Left lung (tissue), 14 donors: ENCODE measurements at places on chromosomes 1 and 21. TPM values are rescaled to one million over a fixed set of nuclear protein-coding genes. Genes with fewer than 3 reads are reported as not detected.

DNA sequence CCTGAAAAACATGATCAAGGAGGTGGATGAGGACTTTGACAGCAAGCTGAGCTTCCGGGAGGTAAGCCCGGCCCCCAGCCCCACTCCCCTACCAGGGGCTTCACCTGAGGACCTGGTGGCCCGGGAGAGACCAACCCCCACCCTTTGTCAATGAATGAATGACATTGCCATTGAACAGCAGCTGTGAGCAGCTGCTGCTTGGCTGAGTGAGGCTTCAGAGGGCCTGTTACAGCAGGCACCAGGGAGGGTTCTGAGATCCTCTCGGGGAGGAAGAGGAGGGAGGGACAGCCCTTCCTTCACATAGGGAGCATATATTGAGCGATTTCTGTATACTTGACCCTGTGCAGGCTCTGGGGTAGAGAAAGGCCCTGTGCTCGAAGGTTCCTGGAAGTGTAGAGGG, 12.3 kb upstream of the CTRC start:
- DNase-seq, result peak; percentile 74

- DNase-seq, result no peak
Measured at GRCh38 chr1:25873120-25873519, 2.4 kb downstream of the PAQR7 start.

DNA sequence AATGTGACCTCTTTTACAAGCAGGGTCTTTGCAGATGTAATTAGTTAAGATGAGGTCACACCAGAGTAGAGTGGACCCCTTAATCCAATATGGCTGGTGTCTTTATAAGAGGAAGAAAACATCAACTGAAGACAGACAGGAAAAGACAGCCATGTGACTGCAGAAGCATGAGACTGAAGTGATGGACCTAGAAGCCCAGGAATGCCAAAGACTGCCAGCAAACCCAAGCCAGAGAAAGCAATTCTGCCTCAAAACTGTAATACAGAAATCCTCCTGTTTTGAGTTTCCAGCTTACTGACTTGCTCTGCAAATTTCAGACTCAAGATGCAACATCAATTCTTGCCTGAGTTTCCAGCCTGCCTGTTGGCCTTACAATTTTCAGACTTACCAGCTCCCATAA, 17.3 kb downstream of the ENAH start:
- no peak for DNase-seq

DNA sequence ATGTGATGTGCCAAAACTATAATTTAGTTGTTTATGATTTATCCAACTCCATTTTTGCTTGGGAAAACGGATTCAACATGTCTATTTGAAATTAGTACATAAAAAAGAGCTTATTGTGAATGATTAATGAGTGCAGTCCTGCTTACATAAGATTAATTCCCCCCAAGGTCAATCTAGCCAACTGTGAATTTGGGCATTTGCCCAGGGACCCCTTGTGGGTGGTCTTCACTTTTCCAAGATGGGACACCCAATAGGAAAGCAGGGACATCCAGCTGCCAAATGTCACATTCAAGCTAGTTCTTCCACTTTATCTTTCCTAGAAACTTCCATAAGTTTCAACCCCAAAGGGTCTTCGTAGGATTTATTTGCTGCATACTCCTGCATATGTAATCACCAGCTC, 362.4 kb upstream of the PKN2 start:
- DNase-seq, result peak; percentile 35

DNA sequence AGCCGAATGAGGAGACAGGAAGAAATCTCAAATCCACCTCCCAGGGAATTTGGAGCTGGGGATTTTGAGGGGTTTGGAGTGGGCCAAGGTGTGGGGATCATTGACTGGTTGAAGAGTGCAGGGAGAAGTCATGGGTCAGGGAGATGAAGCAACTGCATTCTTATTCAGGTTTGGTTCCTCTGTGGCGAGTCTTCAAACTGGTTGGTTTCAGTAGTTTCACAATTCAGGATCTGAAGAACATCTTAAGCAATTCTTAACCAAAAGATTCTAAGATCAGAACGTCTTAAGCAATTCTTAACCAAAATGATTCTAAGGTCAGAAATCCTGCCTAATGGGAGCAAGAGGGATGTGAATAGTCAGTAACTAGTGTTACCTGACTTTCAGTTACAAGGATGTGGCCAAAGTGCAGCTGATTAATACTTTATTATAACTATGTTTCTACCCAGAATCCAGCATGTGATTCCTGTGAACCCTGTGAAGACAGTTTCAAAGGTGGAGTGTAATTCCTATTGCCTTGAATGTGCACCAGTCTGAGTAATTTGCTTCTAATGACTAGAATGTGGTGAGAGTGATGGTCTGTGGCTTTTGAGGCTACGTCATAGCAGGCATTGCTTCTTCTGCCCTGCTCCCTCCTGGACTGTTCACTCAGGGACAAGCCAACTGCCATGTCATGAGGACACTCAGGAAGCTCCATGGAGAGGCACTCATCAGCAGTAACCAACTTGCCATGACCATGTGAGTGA, 61.2 kb downstream of the OLFML3 start:
- DNase-seq, result no peak

- no peak for DNase-seq
Measured at GRCh38 chr1:184152434-184152898, 100.9 kb downstream of the TSEN15 start.

DNA sequence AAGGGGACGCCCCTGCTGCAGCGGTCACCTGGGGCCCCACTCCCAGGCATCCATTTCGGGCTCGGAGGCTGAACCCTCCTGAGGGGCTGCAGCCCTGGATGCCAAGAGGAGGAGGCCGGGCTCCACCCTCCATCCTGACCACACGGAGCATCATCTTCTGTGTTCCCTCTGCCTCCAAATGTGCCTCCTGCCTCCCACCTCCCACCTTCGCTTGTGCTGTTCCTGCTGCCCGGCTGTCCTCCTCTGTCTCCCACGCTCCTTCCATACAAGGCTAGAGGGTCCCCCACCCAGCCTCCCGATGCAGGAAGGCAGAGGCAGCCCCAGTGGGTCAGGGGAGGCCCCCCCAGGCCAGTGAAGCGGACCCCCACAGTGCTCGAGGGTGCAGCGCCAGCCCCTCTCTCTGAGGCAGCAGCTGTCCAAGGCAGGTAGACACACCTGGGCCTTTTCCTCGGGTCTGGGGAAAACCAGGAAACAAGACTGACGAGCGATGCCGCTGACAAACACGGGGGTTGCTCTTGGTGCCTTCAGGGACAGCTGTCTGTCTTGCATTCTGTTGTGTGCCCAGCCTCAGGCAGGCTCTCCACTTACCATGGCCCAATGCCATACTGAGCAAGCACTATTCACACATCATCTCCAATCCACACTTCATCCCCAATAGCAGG, 16.8 kb upstream of the PLEKHG5 start:
- no peak for DNase-seq

- DNase-seq, result no peak
Measured at GRCh38 chr21:44350773-44351481, 2.5 kb upstream of the TRPM2 start.

DNA sequence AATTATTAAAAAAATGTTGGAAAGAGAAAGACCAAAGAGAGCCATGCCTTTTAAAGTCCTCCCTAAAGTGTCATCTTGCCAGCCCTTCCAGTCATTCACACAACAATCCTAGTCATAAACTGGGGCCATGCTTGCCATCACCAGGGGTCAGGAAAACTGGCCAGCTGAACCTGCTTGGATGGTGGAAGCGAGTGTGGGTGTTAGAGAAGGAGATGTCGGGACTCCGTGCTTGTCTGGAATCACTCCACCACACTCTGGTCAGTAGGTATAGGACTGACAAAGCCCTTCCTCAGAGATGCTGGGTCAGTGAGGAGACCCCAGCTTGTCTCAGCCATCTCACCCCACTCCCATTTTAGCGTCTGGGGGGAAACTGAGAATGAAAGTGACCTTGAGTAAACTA, 3.3 kb upstream of the HAPLN2 start:
- no peak for DNase-seq

DNA sequence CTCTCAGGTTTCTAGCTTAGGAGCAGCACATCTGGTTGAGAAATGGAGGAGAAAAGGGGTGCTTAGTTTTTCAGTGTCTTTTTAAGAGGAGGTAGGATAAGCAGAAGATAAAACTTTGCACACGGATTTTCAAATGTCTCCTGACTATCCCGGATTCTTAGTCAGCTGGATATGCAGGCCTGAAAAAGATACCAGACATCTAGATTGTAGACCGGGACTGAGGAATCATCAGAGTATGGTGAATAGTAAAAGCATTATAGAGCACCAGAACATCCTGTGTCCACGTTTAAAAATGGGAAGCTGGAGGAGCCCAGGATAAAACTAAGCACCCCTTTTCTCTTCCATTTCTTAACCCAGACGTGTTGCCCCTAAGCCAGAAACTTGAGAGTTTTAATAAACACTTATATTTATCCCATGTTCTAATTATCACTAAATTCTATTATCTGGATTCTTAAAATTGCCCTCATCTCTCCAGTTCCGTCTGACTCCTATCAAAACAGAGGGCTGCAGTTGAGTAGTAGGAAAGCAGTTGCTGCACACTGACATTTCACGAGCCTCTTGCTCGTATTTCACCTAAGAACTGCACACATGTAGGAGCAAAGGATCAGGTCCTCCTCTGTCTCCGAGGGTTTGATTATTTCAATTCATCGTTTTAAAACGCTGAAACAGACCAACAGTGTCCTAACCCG, 609 bp downstream of the PIGK start:
- DNase-seq, result no peak

DNA sequence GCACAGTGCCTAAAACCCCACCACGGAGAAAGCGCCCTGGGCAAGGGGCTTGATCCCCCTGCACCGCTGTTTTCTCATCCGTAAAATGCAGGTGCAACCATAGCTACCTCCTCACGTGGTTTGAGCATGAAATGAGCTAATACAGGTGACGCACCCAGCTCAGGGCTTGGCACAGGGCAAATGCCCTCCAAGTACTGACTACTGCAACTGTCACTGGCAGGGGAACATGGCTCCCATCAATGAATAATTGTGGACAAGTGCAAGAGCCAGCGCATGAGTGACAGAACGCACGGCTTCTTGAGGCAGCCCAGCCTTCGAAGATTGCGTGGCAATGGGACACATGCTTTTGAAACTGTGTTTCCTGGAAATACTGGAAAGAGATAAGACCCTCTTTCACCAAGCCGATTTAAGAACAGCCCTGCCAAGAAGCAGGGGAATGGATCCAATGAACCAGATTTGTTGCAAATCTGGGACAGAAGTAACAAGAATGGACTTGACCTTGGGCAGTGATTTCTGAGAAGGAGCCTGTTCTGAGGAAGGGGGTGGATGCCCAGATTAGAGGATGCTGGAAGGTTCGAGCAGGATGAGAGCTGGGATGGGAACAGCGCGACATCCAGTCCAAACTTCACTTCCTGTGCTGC, 92.8 kb upstream of the IFFO2 start:
- DNase-seq, result peak; percentile 51

GRCh38 chr1:59243550-59243949, 53.3 kb upstream of the FGGY start:
- no peak for DNase-seq

GRCh38 chr1:113874012-113874879, 2.7 kb upstream of the PTPN22 start:
- no peak for DNase-seq

DNA sequence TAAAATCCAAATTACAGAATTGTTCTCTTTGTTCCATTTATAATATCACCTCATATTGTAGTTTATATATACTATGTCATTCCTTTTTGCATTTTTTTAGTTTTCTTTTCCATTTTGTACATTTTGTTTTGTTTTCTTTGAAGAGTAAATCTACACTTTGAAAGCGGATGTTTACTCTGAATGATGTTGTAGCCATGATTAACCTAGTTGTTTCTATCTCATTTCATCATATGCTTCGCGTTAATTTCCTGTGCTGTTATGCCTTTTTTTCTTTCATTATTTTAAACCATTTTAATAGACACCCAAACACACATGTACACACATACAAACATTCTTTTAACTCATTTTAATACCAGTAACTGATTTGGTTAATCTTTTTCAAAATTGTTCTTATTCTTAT, 5.3 kb downstream of the OR2T6 start:
- DNase-seq, result no peak

GRCh38 chr21:18155508-18156193, 89.0 kb upstream of the CHODL start:
- no peak for DNase-seq

GRCh38 chr1:48039088-48040054, 42.2 kb upstream of the TRABD2B start:
- DNase-seq, result no peak

DNA sequence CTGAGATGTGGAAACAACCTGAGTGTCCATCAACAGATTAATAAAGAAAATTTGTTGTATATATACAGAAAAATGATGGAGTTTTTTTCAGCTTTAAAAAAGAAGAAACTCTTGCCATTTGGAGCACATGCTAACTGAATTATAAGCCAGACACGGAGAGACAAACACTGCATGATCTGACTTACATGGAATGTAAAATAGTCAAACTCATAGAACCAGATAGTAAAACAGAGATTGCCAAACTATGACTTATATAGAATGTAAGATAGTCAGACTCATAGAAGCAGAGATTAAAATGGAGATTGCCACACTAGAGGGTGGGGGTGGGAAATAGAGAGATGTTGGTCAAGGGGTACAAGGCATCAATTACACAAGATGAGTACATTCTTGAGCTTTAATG, 1786.6 kb downstream of the PLA2G4A start:
- DNase-seq, result no peak

DNA sequence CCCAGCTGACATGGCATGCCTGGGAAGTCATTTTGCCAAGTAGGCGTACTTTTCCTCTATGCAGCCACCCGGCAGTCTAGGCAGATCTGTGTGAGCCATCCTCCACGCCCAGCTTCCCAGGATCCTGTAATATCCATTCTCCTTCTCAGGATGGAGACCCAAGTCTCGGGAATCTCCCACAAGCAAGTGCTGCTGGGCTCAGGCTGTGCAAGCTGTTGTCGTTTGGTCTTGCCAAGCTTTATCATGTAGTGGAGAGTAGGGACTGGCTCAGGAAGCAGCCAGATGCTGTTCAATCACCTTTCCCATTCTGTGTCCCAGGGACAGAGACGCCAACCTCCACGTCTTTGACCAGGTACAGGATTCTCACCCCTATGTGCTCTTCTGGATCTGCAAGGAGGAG, 191.1 kb upstream of the TMEM51 start:
- no peak for DNase-seq

Gene LRRC71
- 1.4 TPM for polyA plus RNA-seq

Gene PLA2G2C
- polyA plus RNA-seq, result 0.11 TPM

Gene ACTN2
- polyA plus RNA-seq, result 4.0 TPM

Gene ATP1B1
- 159 TPM for polyA plus RNA-seq

Gene PLA2G2F
- not detected for polyA plus RNA-seq

Gene GJA8
- polyA plus RNA-seq, result not detected

Gene PRR9
- polyA plus RNA-seq, result not detected

Gene TRIM62
- 4.4 TPM for polyA plus RNA-seq

Gene POU2F1
- polyA plus RNA-seq, result 16.3 TPM

Gene SEC16B
- 5.4 TPM for polyA plus RNA-seq

Gene MUTYH
- 33.6 TPM for polyA plus RNA-seq
